T-helper 1 cell (primary cell): ENCODE measurements at places on chromosomes 1 and 21.
A peak's percentile ranks its signal among the peaks of the same experiment; 100 is the strongest.

GRCh38 chr1:6922096-6922931, 137.1 kb downstream of the CAMTA1 start:
- DNase-seq: no peak

DNA sequence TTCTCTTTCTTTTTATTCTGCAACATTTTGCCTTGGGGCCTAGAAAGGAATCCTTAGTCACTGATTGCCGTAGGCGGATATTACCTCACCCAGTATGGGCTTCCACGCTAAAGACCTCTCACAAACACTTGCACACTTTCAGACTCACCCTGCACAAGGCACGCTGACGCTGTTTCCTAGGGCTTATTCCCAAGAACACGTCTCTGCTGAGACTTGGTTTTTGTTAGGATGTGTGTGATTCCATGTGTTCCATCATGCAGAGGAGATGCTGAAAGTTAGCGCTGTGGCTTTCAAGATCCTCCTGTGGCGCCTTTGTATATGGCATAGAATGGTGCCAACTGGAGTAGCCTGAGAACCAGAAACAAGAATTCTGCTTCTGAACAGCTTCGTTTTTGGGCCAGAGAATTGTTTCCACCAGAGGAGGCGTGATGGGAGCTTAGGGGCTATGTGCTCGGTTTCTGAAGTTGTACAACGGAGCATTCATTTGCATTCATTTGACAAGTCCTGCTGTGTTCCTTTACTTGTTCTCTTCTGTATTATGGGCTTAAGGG, 297.0 kb downstream of the DISC1 start:
- no peak for DNase-seq

GRCh38 chr1:10909697-10910680, 102.5 kb upstream of the TARDBP start:
- DNase-seq: peak; percentile 60

- DNase-seq: no peak
Measured at GRCh38 chr1:236642763-236643162, 38.4 kb upstream of the HEATR1 start.

DNA sequence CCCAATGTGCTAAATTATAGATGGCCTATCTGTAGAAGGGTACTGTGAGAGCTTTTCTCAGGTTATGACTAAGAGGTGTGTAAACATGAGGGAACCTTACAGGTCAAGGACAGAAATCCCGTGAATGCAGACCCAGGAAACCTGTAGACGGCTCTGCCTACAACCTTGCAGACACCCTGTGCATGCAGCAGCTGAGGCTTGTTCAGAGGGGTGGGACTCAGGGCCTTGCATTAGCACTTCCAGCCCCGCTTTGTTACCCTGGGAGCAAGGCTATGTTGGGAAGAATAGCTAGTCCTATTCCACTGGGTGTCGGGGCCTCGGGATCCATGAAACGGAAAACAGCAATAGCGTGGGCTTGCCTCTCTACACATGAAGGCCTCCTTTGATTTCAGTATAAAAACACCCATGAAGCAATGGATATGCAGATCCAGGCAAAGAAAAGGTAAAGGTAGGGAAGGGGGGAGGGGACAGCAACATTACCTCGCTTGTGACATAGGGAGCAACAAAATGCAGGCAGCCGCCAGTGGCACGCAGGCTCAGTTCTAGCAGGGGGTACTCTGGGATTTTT, 9.5 kb upstream of the NDUFS5 start:
- no peak for DNase-seq
